GDM1 (cell line): ENCODE measurements at places on chromosomes 7 and 10.

DNA sequence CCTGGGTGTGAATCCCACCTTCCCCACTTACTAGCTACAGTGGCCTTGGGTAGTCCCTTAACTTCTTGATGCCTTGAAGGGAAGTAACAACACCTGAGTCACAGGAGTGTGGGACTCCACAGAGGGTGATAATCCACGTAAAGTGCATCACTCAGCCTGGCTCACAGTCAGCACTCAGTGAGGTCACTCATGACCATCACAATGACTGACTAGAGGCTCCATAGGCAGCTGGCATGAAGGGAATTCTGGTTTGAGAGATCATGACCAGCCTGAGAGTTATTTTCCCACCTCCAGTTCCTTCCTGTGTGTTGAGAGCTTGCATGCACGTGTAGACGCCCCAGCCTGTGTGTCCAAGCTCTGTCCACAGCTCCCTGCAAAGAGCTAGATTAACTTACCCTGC, 34.8 kb downstream of the NEUROG3 start:
- DNase-seq: no peak

GRCh38 chr7:92403760-92404074, 43.6 kb upstream of the GATAD1 start:
- DNase-seq: no peak

- DNase-seq: no peak
Measured at GRCh38 chr7:16916738-16917137, 35.0 kb upstream of the AGR3 start.

DNA sequence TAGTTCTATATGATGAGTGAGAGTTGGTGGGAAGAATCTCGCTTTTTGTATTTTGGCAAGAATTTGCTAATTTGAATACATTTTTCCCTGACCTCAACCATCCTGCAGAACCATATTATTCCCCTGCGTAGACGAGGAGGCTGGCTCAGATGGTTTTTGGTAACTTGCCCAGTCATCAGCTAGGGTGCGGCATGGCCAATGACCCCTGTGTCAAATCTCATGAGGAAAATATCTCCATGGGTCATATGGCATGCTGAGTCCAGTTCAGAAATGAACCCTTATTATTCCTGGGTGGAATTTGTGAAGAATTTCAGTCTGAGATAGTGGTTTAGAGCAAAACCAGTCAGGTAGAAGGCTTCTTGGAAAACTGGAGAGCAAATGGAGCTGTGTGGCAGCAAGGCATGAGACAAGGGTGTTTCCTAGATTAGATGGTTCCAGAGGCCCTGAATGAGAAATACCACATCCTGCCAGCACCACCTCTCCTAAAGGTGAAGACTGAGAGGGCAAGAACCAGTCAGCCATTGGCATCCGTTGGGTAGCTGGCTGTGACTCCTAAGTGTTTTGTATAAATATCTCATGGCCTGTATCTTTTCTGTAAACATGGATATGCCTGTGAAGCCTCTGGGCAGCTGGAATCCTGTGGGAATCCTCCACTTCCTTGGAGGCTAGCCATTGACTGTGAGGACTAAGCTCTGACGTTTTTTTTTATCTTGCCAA, 5.8 kb upstream of the UPP1 start:
- no peak for DNase-seq

GRCh38 chr10:86354761-86355540, 11.6 kb downstream of the GRID1 start:
- no peak for DNase-seq

DNA sequence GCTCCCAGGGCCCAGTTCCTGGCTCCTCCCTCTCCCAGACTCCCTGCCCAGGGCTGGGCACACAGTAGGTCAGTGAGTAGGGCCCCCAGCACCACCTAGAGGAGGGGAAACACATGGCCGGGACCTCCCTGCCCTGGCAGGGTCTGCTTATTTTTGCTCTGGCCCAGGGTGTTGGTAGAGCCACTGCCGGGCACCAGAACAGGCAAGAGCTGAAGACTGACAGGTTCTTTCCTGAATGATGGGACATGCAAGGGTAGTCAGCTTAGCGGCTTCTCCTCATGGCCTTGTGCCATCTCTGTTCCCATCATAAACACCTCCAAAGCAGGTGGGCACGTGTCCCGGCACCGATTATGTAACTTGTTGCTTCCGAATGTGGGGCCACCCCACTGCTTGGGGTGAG, 86.5 kb downstream of the NEURL1 start:
- DNase-seq: no peak

DNA sequence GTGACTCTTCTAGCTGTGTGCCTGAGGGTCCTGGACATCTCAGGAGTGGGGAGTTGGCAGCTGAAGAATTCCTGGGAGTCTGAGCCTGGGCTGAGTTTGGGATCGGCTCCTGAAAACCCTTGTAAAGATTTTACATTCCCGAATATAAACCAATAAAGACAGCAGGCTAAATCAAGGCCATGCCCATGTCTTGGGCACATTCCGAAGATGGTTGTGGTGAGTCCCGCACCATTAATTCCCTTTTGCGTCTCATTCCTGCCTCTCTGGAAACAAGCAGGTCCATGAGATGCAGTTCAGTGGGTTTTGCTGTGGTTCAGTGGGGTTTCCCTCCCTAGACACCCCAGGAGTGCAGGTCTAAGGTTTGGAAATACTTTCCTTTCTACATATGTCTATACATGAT, 90.9 kb downstream of the COL26A1 start:
- DNase-seq: no peak

GRCh38 chr10:33253411-33253810, 81.1 kb downstream of the NRP1 start:
- no peak for DNase-seq

- DNase-seq: peak; percentile 66
Measured at GRCh38 chr10:47384148-47384921, at the start of gene ZNF488. TSS of gene ZNF488 (minus strand) at chr10:47384293. CDS start at chr10:47368829, 15,464 bp downstream.

GRCh38 chr10:33596422-33596821, 262.0 kb upstream of the NRP1 start:
- DNase-seq: peak; percentile 20
